CD4-positive, alpha-beta T cell treated with Interleukin-21 for 1 hour (primary cell): ENCODE measurements at places on chromosomes 3 and 15.

GRCh38 chr3:71245971-71246880 lies 337.3 kb downstream of the FOXP1 start:
- DNase-seq, result no peak

GRCh38 chr3:126718561-126719445 lies 14.8 kb downstream of the CHCHD6 start:
- DNase-seq, result no peak

DNA sequence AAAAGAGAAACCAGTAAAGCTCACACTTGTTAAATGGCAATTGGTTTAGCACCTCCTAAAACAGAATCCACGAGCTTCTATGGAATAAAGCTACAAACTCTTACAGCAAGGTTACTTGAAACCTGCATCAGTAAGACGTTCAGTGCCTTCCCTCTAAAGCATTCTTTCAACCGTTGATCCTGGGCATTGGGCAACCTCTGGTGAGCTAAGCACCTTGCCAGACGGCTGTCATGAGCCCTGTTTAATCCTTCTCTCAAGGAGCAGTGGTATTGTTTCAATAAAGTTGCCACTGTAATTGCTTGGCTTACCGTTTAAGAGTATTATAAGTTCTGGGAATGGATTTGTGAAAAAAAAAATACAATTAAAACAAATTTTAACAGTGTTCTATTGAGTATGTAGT lies 75.0 kb downstream of the COL8A1 start:
- DNase-seq, result no peak

- no peak for DNase-seq
Observed at GRCh38 chr3:75001330-75001729, 386.9 kb upstream of the CNTN3 start.

DNA sequence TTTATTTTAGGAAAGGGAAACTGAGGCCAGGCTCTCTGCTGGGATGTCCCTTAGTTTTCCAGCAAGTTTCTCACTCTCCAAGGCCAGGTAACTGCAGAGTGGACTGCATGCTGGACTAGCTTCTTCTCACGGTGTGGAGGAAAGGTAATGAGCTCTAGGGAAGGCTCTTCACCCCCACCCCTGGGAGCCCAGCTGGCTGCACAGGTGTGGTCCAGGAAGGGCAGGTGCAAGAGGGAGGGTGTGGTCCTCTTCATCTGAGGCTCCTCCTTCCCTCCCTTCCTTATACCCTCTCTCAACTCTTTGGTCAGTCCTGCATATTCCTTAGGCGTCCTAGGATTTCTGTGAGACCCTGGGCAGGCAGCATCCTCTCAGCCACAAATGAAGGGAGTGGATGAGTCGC lies 33.9 kb downstream of the RNU5B-1 start:
- DNase-seq, result no peak

DNA sequence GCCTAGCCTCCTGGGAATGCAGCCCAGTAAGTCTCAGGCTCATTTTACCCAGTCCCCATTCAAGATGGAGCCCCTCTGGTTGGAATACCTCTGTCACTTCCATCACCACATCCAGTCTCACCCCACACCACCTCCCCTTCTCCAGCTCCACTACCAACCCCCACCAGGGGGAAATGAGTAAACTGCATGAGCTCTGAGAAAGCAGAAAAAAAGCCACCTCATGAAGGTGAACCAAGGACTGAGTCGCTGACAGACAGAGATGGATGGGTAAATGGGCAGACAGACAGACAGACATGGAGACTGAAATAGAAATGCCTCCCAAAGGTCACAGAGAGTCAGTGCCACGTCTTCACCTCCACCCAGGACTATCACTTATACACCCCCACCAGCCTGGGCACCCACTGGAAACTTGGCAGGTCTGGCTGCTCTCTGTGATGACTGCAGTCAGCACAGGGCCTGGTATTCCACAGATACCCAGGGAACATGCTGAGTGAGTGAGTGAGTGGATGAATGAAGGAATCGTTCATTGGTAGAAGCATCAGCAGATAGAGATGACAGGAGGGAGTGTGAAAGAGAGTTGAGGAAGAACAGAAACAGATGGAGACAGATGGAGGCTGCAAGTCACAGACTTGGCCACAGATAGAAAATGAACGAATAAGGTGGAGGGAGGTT lies 4.9 kb upstream of the LOXL1 start:
- DNase-seq, result no peak

DNA sequence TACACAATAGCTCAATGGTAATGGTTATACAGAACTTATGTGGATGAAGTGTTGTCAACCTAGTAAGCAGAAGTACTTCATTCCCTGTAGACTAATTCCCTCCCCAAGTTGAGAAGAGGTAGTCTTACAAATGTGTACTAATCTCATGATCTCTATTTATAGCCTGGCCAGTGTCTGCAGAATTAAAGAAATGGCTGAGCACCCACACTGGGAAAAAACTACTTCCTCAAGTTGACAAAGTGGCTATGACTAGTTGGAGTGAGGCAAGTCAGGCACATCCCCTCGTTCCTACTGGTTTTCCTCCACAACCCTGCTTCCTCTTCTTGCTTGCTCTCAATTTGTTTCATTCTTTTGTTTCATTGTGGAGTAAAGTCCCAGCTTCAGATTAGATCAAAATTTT lies 566.7 kb upstream of the ZNF717 start:
- DNase-seq, result no peak

- DNase-seq, result no peak
Observed at GRCh38 chr3:80055306-80055705, 287.5 kb upstream of the ROBO1 start.

GRCh38 chr3:13134166-13134878 lies 61.1 kb upstream of the IQSEC1 start:
- DNase-seq, result no peak

- no peak for DNase-seq
Observed at GRCh38 chr3:194318511-194319161, 32.5 kb downstream of the CPN2 start.

GRCh38 chr3:179811321-179812095 lies 158.7 kb downstream of the USP13 start:
- peak; percentile 17 for DNase-seq

GRCh38 chr3:156285626-156286025 lies 165.2 kb downstream of the KCNAB1 start:
- no peak for DNase-seq
